ENCODE measurements at places on chromosomes 3 and 15.

GRCh38 chr3:37852097-37852496, 9.6 kb upstream of the CTDSPL start:
- DNase-seq: no peak

- no peak for DNase-seq
Measured at GRCh38 chr15:81274255-81274654, 49.7 kb downstream of the STARD5 start.

DNA sequence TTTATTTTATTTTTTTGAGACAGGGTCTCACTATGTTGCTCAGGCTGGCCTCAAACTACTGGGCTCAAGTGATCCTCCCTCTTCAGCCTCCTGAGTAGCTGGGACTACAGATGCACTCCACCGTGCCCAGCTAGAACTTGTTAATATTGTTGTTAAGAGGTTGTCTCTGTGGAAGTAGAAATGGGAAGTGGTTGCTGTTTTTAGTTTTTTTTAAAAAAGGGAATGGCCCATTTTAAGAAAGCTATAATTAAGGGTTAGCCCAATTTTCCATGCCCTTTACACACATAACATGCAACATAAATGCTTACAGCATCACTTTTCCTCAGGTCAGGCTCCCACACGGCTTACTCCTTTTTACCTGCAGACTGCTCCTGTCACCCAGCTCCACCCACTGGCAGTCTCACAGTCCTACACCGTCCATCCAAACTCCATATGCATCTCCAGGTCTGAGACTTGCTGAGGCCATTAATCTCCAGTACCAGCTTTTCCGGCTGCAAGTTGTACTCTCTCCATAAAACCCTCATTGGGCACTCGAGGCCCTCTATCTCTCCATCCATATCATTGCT, 19.8 kb downstream of the MORC1 start:
- no peak for DNase-seq

- DNase-seq: no peak
Measured at GRCh38 chr3:95272781-95273180, 1209.9 kb downstream of the NSUN3 start.

DNA sequence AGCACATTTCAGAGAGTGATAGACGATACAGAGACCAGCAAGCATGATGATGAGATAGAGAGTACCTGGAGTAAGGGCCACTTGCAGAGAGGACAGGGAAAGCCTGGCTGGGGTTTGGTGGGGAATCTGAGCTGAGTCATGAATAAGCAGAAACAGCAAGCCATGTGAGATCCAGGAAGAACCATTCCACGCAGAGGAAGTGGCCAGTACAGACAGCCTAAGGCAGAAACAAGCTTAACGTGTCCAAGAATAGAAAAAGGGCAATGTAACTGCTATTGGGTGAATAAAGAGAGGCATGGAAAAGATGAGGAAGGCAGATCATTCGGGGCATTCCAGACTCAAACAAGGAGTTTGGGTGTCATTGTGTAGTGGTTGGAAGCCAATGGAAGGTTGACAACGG, 816.3 kb upstream of the CFAP20DC start:
- DNase-seq: no peak

DNA sequence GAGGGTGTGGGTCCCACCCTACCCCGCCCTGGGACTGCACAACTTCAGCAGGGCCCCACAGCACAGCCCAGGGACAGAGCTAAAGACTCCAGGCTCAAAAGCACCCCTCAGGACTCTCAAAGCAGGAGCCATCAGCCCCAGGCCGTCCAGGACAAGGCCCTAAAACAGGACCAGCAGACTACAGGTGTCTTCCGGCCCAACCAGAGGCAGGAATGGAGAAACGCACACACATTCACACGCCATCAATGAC, 26.1 kb downstream of the ATRIP start:
- no peak for DNase-seq

DNA sequence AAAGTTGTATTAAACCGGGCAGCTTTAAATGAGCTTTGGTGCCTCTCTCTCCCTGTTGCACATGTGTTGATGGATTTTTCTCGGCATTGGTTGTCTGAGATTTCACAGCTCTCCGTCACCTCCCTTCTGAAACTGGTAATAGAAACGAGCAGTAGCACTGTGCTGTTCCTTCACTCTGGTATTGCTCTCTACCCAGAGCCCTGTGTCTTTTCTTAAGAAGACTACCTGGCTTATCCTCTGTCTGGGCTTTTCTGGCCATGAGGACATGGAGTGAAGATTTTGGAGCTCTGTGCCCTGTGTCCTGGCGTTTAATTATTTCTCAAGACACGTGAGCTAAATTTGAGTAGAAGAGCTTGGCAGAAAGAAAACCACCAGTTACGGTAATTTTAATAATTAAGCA, 209.6 kb upstream of the EIF1B start:
- DNase-seq: no peak

- DNase-seq: no peak
Measured at GRCh38 chr3:192249516-192249915, 477.8 kb downstream of the FGF12 start.

- no peak for DNase-seq
Measured at GRCh38 chr3:172244011-172244410, 204.2 kb downstream of the GHSR start.

GRCh38 chr3:42894698-42895579, 11.0 kb upstream of the ZNF662 start:
- no peak for DNase-seq

DNA sequence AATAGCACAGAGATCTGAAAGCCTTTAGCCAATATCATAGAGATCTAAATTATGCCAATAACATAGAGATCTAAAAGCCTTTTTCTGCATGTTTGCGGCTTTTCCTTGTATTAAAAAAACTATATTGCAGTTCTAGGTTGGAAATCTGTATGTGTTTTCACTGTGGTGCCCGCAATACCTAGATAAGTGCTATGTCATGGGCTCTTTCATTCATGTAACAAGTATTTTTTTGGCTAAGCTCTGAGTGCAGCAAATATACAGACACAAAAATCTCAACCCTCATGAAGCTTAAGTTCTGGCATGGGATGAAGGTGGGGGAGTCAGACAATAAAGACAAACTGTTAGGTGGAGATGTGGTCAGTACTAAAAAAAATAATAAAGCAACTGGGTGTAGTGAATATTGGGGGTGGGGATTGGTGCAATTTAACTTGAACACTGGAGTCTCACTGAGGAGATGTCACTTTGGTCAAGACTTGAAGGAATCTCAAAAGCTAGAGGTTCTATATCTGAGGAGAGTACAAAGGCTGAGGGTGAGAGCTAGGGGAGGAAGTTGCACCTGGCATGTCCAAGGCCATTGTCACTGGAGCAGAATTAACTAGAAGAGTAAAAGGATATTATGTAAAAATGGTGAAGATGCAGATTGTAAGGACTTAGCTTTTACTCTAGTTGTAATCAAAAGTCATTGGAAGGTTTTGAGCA, 973 bp downstream of the BUB1B start:
- DNase-seq: no peak

DNA sequence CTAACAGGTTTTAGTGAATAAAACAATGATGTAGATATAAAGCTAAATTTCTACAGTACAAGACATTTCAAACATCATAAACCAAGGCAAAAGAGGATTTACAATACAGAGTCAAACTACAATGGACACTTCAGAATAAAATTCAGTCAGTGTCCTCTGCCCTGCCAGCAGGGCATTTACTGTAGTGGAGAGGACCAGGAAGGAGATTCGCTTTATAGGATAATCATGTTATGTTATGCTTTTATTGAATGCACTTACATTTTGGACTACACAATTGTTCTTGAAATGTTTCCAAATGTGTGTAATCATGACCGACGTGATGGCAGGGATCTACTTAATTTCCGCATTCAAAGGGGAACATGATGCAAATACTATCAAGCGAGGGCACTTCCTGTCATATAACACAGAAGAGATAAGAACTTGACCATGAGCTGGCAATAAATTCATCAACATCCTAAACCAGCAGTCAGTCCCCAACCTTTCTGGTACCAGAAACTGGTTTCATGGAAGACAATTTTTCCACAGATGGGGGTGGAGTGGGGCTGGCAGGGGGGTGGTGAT, 925.6 kb downstream of the FHIT start:
- DNase-seq: no peak

DNA sequence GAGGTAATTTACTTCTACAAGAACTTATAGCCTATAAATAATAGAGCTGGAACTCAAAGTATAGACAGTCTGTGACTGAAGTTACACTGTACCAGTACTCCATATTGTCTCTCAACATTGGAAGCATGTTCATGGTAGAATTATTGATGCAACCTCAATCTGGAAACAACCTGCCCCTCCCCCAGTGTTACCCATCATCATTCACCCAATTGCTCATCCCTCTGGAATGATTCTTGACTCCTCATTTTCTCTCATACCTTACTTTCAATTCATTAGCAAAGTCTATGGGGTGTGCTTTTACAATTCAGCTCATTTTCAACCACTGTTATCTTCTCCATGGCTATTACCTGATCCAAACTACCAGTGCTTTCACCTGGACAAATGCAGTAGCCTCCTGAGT, 151.7 kb downstream of the CPNE4 start:
- no peak for DNase-seq

DNA sequence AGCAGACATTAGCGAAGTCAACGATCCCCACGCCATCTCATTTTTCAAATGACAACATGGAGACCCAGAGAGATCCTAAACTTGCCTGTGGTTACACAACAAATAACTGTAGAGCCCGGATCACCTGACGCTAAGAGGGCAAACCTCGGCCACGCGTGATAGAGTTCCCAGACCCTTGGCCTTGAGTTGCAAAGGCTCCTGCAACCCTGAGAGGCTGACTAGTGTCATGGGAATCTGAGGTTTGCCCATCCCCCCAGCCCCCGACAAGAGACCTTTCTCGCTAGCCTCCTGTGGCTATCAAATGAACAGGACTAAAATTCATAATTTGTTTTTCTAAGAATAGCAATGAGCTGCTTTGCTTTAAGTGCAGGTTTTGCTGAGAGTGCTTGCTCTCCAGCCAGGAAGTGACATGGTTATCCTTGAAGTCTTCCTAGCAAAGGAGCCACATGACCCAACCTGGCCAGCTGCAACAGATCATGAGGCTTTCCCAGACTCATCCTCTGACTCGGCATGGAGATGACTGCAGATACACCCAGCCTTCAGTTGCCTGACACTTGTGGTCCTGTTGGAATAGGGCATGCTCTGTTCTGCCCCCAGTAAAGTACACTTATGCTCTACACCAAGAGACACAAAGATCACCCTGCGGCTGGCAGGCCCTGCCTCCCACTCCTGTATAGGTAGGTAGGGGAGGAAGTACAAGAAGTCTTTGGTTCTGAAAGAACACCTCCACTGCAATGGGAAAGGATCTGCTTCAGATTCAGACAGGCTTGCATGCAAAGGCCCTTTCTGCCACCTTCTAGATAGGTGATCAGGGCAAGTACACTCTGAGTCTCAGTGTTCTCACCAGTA, 36.0 kb downstream of the MCF2L2 start:
- DNase-seq: no peak

DNA sequence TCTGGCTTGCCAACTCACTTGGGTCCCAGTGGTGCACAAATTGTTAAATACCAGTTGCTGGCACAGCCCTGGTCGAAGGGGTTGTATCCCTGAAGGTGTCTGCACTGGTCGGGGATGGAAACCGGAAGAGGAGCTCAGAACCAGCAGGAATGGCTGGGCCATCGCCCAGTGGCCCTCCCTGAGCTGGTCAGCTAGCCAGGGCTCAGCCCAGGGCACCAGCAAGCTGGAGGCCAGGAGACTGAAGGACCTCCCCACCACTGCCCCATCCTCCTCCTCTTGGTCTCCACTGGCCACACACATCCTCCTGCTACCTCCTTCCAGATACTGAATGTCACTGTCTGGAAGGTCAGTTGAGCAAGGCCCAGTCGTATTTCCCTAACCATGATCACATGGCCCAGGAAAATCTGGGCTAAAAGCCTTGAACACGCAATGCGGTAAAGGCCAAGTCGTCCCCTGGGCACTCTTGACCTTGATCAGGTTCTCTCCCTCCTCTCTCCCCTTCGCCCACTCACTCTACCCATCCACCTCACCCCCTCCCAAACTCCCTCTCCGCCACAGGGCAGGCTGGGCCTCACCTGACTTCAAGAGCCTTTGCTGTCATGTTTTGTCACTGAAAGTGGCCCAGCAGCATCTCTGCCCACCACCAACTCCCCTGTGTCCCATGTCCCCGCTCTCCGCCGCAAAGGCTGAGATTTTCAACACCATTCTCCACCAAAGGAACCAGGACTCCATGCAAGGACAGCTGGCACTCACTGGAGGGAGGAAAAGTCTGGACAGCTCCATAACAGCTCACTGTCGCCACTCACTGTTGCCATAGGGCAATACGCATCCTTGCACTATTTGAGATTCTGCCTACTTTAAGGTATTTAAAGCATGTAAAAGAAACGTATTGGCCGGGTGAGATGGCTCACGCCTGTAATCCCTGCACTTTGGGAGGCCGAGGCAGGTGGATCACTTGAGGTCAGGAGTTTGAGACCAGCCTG, 12.1 kb downstream of the ZDHHC19 start:
- no peak for DNase-seq

GRCh38 chr3:136840252-136840651, 21.3 kb downstream of the SLC35G2 start:
- no peak for DNase-seq
